ENCODE measurements at places on chromosomes 12 and 14. TPM values are rescaled to one million over a fixed set of nuclear protein-coding genes. Genes with fewer than 3 reads are reported as not detected.

SDR9C7 gene
- not detected for total RNA-seq

SLC38A4 gene
- total RNA-seq = not detected

PTPRB gene
- total RNA-seq = not detected

LUM gene
- total RNA-seq = not detected

Data from activated CD8-positive, alpha-beta memory T cell treated with anti-CD3 and anti-CD28 coated beads for 36 hours (primary cell).